ENCODE measurements at places on chromosomes 13 and 19. TPM values are rescaled to one million over a fixed set of nuclear protein-coding genes. Genes with fewer than 3 reads are reported as not detected.

DNA sequence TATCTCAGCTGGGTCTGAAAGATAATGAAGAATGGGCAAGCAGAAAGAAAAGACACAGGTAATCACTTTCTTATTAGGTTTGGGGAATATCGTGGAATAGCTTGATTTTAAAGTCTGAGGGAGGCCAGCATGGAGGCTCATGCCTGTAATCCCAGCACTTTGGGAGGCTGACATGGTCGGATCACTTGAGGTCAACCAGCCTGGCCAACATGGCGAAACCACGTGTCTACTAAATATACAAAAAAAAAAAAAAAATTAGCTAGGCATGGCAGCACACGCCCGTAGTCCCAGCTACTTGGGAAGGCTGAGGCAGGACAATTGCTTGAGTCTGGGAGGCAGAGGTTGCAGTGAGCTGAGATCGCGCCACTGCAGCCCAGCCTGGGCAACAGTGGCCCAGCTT is 1.5 kb upstream of the PAFAH1B3 start:
- DNase-seq: no peak

FAAP24 gene
- total RNA-seq: 0.75 TPM

DNA sequence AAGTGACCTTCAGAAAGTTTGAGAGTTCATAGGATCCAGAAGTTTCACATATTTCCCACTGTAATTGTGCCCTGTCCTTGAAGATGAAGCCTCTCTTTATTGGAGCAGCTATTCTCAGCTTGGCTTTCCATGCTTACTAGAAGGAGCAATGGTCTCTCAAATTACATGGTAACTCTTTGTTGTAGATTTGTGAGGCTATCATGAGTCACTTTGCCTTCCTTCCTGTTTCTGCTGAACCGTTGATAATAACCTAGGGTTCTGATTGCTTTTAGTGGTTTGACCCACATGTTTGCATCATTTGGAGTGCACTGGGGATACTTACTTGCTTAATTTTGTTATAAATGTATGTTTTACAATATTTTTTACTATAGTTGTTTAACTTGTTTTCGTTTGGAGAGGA is 772.9 kb upstream of the SLITRK6 start:
- DNase-seq: no peak

SYNE4 gene
- total RNA-seq: 0.30 TPM

Data from Right ventricle myocardium superior (tissue), 1 donor.